ENCODE measurements at places on chromosomes 4 and X. TPM values are rescaled to one million over a fixed set of nuclear protein-coding genes. Genes with fewer than 3 reads are reported as not detected.

ZNF732 gene
- not detected for total RNA-seq

PF4V1 gene
- not detected for total RNA-seq

FAM9B gene
- total RNA-seq, result not detected

SLC6A14 gene
- not detected for total RNA-seq

ZDHHC15 gene
- total RNA-seq, result 0.28 TPM

SLC16A2 gene
- total RNA-seq, result 0.40 TPM

MAEA gene
- total RNA-seq, result 61.3 TPM

GRCh38 chrX:10415306-10416001 lies 204.9 kb downstream of the MID1 start:
- no peaks in the 10 kb centered on the region for H3K36me3 ChIP-seq
- H3K4me3 ChIP-seq, result no peak overlapping the region
- H3K27me3 ChIP-seq, result no peaks in the 10 kb centered on the region
- H3K27ac ChIP-seq, result no peak overlapping the region
- DNase-seq, result no peak

DNA sequence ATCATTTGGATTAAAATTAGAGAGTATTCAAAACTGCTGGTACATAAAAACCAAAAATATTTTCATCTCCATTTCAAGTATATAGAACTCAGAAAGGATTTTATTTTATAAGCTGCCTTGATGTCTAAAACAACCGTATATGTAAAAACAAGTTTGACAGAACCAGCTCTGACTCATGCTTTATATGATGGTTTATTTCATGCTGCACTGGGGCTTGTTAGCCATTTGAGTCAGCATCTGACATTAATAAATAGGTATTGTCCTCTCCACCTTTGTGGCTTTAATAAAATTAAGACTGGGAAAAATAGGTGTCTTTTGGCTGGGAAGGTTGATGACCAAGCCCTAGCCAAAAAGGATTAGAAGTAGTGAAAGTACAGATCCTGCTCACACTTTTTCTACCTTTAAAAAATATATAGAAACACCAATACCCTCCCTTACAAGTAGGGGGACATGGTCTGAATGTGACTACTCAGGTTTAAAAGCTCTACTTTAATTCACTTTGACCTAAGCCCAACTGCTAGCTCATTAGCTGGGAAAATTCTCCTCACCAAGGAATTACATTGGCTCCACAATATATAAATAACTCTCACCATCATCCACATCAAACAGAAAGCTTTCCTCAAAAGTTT lies 228.1 kb downstream of the ADAMTS3 start:
- no peaks in the 10 kb centered on the region for H3K4me1 ChIP-seq
- no peaks in the 10 kb centered on the region for H3K27me3 ChIP-seq
- H3K4me3 ChIP-seq, result no peak overlapping the region
- DNase-seq, result no peak
- H3K36me3 ChIP-seq, result no peaks in the 10 kb centered on the region
- H3K27ac ChIP-seq, result no peak overlapping the region

GRCh38 chrX:50638123-50638522 lies 167.5 kb upstream of the DGKK start:
- no peaks in the 10 kb centered on the region for H3K27me3 ChIP-seq
- no peak overlapping the region for H3K27ac ChIP-seq
- no peak overlapping the region for H3K4me3 ChIP-seq
- no peaks in the 10 kb centered on the region for H3K36me3 ChIP-seq

DNA sequence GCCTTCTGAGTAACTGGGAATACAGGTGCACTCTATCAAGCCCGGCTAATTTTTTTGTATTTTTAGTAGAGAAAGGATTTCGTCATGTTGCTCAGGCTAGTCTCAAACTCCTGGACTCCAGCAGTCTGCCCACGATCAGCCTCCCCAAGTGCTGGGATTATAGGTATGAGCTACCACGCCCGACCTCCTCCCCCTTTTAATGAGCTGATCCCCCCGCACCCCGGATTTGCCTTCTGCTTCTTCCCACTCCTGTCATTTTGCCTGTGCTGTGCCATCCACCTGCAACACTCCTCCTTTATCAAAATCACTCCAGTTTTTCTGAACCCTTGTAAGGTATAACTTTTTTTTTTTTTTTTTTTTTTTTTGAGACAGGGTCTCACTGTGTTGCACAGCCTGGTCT lies 33.4 kb downstream of the SPINK2 start:
- no peak overlapping the region for H3K4me3 ChIP-seq
- H3K27ac ChIP-seq, result no peak overlapping the region
- H3K27me3 ChIP-seq, result peaks cover 8% of the 10 kb centered on the region
- H3K4me1 ChIP-seq, result no peaks in the 10 kb centered on the region

GRCh38 chrX:456551-457291 lies 70.0 kb upstream of the PPP2R3B start:
- no peak for DNase-seq
- no peaks in the 10 kb centered on the region for H3K4me1 ChIP-seq
- no peak overlapping the region for H3K27ac ChIP-seq
- no peaks in the 10 kb centered on the region for H3K27me3 ChIP-seq
- H3K36me3 ChIP-seq, result no peaks in the 10 kb centered on the region

DNA sequence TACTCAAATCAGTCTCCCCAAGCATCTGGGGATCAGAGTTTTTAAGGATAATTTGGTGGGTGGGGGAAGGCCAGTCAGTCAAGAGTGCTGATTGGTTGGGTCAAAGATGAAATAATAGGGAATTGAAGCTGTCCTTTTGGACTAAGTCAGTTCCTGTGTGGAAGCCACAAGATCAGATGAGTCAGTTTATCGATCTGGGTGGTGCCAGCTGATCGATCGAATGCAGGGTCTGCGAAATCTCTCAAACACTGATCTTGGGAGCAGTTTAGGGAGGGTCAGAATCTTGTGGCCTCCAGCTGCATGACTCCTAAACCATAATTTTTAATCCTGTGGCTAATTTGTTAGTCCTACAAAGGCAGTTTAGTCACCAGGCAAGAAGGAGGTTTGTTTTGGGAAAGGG lies 17.3 kb upstream of the GLUD2 start:
- H3K36me3 ChIP-seq, result no peaks in the 10 kb centered on the region
- DNase-seq, result no peak
- H3K4me1 ChIP-seq, result no peaks in the 10 kb centered on the region
- H3K27ac ChIP-seq, result no peak overlapping the region
- H3K4me3 ChIP-seq, result no peak overlapping the region

GRCh38 chr4:105182211-105182610 lies 35.5 kb downstream of the TET2 start:
- H3K36me3 ChIP-seq, result peaks cover 11% of the 10 kb centered on the region
- no peak overlapping the region for H3K4me3 ChIP-seq
- peaks cover 13% of the 10 kb centered on the region for H3K4me1 ChIP-seq
- H3K27ac ChIP-seq, result no peak overlapping the region
- H3K27me3 ChIP-seq, result no peaks in the 10 kb centered on the region

DNA sequence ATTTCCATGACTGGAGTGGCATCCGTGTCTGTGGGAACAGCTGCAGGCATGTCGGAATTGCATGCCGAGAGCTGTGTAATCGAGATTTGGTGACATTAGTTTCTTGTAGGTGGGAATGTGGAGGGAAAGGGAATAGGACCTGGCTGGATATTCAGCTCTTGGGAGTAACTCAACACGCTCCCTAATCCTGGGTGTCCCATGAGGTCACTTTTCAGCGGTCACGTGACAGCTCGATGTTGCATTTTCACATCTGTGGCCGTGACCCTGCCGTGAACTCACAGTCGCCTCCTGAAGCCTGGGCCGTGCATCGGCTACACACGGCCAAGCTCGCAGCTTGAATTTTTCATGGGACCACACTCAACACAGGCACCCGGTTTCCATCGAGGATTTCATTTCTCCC lies 25.8 kb upstream of the PSAPL1 start:
- no peaks in the 10 kb centered on the region for H3K4me1 ChIP-seq
- H3K27me3 ChIP-seq, result no peaks in the 10 kb centered on the region
- H3K4me3 ChIP-seq, result no peak overlapping the region
- H3K36me3 ChIP-seq, result no peaks in the 10 kb centered on the region
- DNase-seq, result no peak

DNA sequence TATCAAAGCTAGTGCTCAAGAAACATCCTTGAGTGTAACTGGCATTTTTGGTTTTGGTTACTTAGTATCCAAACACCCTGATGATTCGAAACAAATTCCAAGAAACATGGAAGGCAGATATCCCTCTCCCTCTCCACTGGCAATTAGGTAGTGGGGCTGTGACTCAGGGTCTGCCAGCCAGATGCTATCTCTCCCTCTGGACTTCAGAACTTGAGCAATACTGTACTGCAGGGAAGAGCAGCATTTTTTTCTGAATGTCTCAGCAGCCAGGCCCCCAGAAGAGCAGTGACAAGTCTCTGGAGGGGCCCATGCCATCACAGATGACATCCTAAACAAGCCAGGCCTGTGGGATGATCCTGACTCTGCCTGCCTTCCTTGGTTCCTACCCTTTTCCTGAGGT lies 37.3 kb upstream of the BCORL1 start:
- peaks cover 5% of the 10 kb centered on the region for H3K27me3 ChIP-seq
- H3K27ac ChIP-seq, result no peak overlapping the region
- H3K36me3 ChIP-seq, result no peaks in the 10 kb centered on the region
- no peak for DNase-seq
- peaks cover 3% of the 10 kb centered on the region for H3K4me1 ChIP-seq

- H3K4me3 ChIP-seq, result no peak overlapping the region
- no peaks in the 10 kb centered on the region for H3K36me3 ChIP-seq
- peaks cover 66% of the 10 kb centered on the region for H3K27me3 ChIP-seq
Measured at GRCh38 chr4:54109241-54110018, 9.5 kb downstream of the GSX2 start.

- H3K36me3 ChIP-seq, result no peaks in the 10 kb centered on the region
- H3K27me3 ChIP-seq, result no peaks in the 10 kb centered on the region
- peaks cover 15% of the 10 kb centered on the region for H3K4me1 ChIP-seq
- no peak for DNase-seq
Measured at GRCh38 chr4:171636606-171637005, 176.6 kb upstream of the GALNTL6 start.

DNA sequence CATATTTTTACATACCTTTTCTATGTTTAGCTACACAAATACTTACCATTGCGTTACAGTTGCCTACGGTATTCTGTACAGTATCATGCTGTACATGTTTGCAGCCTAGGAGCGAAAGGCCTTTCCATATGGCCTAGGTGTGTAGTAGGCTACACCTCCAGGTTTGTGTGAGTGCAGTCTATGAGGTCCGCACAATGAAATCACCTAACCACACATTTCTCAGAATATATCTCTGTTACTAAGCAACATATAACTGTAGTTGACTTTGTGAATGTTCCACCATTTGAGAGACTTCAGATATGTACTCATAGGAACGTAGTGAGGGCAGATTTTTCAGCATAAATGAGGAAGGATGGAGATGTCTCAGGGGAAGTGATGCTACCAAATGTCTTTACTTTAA lies 62.6 kb downstream of the WWC2 start:
- no peak overlapping the region for H3K4me3 ChIP-seq
- no peaks in the 10 kb centered on the region for H3K36me3 ChIP-seq
- H3K27ac ChIP-seq, result no peak overlapping the region
- no peaks in the 10 kb centered on the region for H3K4me1 ChIP-seq

Data from activated CD4-positive, alpha-beta T cell treated with anti-CD3 and anti-CD28 coated beads, Interleukin-2, amount 10 ng/mL, durations not matched to agents 24 days and 14 days (primary cell).